ENCODE measurements at places on chromosomes 11 and 22.

DNA sequence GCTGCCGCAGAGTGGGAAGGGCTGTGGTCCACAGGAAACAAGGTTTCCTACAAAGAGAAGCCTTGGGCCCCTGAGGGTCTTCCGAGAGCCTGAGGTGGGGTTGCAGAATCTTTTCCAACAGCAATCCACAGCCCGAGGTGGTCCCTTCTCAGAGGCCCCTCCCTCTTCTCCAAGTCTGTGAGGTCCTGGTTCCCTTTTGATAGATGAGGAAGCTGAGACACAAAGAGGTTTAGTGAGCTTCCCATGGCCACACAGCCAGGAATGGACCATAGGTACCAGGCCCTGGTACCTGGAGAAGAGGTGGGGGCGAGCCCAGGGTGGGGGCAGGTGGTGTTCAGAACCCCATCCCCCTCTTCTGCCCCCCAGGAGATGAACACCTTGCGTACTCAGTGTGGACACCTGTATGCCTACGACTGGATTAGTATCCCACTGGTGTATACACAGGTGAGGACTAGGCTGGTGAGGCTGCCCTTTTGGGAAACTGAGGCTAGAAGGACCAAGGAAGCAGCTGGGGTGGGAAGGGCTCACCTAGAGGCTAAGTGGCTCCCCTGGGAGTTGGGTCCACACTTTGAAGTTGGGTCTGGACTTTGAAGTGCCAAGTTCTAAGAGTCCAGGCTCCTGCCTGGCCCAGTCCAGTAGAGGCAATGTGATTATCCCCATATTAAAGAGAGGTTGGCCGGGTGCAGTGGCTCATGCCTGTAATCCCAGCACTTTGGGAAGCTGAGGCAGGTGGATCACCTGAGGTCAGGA is 7.0 kb downstream of the BEST1 start:
- no peak for DNase-seq

DNA sequence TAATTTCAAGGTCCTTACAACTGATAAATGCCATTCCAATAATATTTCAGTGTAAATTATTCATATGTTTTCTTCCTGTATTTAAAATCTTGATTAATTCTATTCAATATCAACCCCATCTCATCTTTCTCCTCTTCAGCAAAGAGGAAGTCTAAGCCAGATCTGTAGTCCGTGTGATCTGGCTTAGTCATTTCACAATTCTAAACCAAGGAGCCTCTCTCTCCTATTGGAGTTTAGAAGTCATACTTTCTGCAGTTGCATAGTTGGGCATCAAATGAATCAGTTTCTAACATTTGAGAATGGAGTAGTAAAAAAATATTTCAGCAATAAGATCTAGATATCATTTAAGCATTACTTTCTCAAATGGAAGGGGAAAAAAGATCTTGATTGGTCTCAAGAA is 354.9 kb downstream of the JRKL start:
- no peak for DNase-seq

DNA sequence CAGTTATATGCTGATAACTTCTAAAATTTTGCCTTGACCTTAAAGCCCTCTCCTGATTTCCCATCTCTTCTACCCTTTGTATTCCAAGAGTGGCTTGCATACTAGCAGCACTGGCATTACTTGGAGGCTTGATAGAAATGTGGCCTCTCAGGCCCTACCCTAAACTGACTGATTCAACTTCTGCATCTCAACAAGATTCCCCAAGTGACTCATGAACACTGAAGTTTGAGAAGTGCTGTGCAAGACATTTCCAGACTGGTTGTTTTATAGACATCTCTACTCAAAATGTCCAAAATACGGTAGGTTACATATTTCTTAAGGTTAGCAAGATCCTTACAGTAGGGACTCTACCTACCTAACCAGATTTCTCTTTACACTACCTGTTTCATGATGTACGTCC is 48.6 kb downstream of the SESN3 start:
- no peak for DNase-seq

DNA sequence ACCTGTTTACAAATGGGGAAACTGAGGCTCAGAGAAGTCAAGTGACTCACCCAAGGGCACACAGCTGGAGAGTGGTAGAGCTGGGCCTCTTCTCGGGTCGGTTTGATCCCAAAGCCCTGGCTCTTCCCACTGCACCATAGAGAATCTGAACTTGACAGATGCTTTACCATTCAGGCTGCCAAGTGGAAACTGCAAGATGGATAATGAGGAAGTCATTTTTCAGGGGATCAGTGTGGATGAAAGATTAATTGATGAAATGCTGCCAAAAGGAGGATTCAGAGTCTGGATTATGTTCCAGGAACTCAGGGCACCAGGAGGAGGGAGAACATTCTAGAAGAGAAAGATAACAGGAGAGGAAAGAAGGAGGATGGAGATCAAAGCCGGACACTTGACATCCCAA is 185.9 kb upstream of the ZBED5 start:
- no peak for DNase-seq

- peak; percentile 72 for DNase-seq
Observed at GRCh38 chr11:96307776-96308140, 35.2 kb downstream of the MAML2 start.

GRCh38 chr11:27868226-27868625 is 168.0 kb upstream of the BDNF start:
- no peak for DNase-seq

DNA sequence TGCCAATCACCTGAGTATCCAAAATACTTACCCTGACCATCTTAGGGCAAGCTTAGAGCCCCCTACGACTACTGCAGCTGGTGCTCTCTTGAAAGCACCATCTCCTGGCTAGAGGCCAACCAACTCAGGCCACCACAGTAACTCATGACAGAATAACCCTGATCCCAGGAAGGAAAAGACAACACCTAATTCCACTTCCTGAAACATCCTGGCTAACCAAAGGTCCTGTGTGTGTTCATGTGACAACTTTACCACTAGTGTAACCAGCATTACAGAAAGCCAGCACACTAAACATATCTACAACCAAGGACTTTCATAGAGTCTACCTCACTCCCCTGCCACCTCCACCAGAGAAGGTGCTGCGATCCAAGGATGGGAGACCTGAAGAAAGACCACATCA is 17.4 kb upstream of the TMEM45B start:
- no peak for DNase-seq

GRCh38 chr11:96232132-96232531 is 110.9 kb downstream of the MAML2 start:
- no peak for DNase-seq

- DNase-seq: no peak
Observed at GRCh38 chr11:122354025-122354697, 238.1 kb upstream of the BLID start.

GRCh38 chr11:119038884-119039283 is 8.2 kb upstream of the SLC37A4 start:
- no peak for DNase-seq

GRCh38 chr11:5626196-5626595 is 1.4 kb downstream of the TRIM34 start:
- DNase-seq: no peak

- no peak for DNase-seq
Observed at GRCh38 chr11:66070604-66071380, 720 bp downstream of the PACS1 start.

DNA sequence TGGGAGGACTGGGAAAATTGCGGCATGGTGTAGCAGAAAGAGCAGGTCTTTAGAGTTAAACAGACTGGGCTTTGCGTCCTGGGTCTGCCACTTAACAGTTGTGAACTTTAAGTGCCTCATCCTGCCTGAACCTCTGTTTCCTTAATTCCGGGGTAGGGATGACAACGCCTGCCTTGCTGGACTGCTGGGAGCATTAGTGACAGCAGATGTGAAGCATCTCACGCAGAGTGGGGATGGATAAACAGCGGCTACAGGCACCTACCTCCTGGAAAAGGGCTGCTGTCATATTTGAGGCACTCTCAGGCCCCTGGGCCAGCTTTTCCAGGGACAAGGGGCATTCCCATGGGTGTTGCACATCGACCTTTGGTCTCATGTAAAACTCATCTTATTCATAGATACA is 572.2 kb downstream of the TBC1D22A start:
- no peak for DNase-seq

DNA sequence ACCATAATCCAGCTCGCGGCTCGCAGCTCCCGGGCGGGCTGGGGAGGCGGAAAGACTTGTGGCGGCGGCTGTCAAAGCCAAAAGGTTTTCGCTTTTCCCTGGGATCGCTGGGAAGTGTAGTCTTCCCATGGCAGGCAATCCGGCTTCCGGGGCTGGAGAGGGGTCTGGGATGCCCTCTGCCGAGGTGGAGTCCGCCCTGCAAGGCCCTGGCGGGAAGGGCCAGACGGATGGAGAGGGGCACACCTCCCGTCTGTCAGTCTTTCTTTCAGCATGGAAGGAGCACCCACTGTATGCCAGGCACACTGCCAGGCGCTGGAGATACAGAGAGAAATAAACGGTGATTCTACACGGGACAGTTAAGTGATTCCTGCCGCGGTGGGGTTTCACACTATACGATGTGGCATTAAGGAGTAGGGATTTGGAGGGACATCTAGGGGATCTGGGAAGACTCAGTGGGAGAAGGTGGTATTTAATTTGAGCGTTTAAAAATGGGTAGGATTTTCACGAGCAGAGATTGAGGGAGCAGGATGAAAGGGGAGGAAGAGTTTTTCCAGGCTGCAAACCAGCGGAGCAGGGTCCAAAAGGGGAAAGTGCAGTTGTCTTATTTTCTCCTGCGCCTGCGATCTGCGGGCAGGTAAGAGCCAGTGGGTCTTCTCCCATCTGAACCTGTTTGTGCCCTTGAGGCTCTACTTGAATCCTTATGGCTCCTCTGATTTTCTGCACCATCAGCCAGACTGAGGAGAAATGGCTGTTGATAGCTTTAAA is at the start of gene BACE1:
TSS of gene BACE1 (minus strand) at position 60 of the 765 bp plus-strand sequence. CDS start 461 bp downstream, outside the sequence.
- peak; percentile 59 for DNase-seq

DNA sequence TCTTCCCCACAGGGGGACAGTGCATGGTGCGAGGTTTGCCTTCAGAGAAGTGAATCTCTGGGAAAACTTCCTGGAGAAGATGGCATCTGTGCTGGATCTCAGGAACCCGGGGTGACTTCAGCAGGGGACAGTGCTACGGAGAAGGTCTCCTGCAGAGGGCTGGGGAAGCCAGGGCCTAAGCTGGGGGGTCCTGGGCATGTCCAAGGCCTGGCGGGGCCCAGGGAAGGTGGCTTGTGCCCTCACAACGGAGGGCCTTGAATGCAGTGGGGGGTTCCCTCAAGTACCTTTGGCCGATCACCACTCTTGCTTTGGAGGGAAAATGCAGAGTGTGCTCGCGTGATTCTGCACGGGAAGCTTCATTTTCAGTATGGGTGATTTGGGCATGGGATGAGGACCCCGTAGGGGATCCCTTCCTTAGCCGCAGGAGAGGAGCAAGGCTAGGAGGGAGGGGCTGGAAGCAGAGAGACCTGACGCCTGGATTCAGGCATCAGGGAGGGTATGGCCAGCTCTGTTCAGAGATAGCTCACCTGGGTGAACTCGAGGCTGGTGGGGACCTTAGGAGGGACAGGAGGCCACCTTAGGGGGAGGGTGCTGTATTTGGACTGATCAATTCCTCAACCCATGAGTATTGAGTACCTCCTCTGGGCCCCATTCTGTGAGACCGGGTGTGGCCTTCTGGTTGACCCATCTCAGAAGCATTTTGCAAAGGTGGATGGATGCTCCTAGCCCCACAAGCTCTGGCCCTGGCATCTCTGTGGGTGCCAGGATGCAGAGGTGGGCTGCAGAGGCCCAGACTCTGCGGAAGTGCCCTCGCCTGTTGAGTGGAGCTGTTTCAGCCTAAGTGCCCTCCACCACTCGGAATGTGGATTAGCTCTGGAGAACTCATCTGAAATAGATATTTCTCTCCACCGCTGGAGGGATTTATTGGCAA is 529.4 kb downstream of the TBC1D22A start:
- DNase-seq: no peak

GRCh38 chr11:36086366-36086765 is 142.5 kb downstream of the LDLRAD3 start:
- no peak for DNase-seq

DNA sequence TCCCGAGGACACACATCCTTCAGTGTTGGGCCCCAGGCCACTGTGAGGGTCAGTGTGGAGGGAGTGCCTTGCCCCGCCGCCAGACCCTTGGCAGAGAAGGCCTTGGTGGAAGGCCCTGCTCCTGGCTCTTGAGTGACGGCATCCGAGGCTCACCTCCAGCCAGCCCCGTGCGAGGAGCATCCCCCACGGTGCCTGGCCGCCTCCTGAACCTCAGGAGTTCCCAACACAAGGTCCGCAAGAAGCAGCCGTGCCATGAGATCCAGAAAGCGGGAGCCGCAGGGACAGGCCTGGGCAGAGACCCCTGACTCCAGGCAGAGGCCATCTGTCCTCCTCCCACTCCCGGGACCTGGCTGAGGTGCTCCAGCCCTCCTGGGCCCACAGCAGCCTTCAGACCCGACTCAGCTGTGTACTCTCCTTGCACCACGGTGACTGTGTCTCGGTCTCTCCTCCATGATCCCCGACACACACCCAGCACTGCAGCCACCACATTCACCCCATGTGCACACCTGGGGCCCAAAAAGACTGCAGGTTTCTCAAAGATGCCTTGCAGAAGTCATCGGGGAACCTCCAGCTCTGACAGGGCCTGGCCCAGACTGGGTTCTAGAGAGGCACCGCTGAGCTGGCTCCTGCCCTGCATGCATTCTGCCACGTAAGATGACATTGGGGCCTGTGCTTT is 870.2 kb downstream of the BRD1 start:
- DNase-seq: no peak

GRCh38 chr11:113736323-113736722 is 30.2 kb upstream of the TMPRSS5 start:
- no peak for DNase-seq
